Central memory CD4-positive, alpha-beta T cell (primary cell): ENCODE measurements at places on chromosomes 3 and 15.

GRCh38 chr3:196399485-196399945, 32.7 kb downstream of the UBXN7 start:
- no peak for DNase-seq

DNA sequence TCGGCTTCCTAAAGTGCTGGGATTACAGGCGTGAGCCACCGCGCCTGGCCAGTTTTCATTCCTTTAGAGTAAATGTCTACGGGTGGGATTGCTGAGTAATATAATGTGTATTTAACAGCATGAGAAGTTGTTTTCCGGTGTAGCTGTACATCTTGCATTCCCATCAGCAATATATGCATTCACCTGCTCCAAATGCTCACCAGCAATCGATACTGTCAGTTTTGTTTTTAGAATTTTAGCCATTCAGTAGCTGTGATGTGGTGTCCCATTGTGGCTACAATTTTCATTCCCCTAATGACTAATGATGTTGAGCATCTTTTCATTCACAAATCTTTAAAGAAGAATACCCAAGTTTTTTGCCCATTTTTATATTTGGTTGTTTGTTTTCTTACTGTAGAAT, 134.8 kb upstream of the RGMA start:
- DNase-seq, result no peak

DNA sequence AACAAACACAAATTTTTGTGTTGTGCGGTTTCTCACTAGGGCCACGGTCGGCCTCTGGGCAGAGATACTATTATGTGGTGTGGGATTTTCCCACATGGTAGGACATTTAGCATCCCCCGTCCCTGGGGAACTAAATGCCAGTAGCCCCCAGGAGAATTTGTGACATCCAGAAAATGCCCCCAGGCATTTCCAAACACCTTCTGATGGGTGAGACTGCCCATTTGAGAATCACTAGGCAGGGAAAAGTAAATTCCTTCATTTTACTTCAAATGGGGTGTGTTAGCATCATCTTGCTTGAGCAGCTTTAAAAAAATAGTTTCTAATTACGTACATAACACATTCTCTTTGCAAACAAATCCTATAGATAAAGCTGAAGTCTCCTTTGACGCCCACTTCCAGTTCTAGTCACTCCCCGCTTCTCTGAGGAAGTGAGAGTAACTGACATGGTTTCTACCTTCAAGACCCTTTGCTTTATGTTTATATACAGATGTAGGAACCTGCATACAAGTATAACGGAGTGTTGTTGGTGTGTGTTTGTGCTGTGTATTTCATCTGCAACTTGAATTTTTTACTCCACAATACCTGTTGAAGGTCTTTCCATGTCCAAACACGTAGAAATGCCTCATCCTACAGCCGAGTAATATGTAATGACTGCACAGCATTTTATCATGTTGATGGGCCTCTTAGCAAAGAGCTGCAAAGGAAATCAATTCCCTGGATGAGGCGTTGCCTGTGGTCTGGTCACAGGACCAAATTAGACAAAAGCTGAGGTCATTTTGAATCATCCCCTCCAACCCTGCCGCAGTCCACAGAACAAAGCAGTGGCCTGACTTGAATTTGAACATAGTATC, 31.4 kb upstream of the ZBTB38 start:
- no peak for DNase-seq

- no peak for DNase-seq
Measured at GRCh38 chr15:73906346-73907034, 19.8 kb upstream of the LOXL1 start.

- DNase-seq, result no peak
Measured at GRCh38 chr3:5116538-5116937, 5.6 kb upstream of the ARL8B start.

DNA sequence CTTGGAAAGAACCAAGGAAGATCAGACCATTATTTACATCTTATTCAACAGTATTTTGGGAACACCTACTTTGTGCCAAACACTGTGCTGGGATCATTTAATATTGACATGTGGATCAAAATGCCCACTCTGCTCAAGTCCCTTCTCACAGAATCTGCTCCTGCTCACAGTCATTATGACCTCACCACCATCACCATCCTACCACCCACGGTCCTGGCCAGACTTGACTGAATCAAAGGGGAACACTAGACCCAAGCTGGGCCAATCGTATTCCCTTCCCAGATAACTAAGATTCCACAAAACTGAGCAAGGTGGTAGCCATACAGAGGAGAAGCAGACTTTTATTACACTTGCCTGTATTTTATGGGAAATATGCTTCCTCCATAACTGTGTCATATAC, 3.4 kb upstream of the CEP152 start:
- no peak for DNase-seq

DNA sequence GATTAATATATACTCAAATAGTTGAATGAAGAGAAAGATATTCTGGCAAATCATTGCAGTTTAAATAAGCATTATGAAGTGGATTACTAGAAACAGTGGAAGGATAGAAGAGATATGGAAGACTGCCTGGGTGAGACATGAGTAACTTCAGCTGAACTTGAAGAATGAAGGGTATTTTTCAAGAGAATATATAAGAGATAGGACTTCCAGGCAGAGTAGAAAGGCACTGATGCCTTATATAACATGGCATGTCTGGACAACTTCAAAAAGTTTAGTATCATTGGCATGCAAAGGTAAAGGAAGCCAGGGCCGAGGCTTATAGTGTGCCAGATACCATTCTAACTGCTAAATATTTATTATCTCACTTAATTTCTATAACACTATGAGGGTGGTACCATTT, 126.5 kb upstream of the SLC7A14 start:
- no peak for DNase-seq

DNA sequence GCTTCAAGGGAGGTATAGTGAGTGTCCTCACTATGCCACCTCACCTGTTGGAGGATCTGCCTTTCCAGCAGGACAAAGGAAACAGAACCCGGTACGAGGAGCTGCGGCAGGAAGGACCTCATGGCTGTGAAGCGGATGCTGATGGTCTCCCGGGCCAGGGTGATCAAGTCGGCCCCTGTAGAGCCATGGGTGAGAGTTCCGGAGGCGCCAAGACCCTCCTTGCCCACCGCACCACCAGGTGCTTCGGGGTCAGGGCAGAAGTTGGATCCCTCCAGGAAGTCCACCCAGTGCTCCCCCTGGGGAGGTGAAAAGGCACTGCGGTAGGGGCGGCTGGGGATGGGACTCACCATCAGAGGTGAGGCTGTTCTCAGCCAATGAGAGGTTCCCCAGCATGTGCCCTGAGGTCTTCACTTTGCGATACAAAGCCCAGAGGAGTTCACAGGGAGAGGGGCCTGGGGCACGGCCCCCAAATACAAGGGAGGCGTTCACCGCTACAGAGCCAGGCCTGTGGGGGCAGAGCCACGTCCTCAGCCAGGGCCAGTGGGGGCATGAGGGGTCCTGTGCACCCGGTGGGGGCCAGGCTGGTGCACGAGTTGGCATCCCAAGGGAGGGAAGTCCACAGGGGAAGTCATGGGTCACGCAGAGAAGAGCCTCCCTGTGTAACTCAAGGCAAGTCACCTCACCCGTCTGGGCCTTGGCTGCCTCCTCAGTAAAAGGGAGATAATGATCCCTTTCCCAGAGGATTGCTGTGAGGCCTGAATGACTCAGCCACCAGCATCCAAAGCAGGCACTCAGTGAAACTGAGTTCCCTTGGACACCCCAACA, 27.7 kb downstream of the C15orf39 start:
- no peak for DNase-seq

DNA sequence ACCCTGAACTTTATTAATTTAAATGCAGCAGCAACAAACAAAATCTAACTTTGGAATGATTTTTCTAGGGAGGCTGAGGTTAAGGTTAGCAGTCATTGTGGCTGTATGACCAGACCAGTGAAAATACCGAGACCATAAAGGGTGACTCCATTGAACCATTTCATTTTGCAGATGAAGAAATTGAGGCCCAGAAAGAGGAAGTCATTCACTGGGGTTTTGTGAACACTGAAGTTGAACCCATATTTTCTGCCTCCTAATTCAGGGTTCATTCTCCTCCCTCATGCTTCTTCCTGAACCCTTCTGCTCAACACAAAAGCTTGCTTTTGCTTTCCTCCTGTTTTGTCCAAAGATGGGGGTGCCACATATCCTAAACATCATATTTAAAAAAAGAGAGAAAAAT, 65.8 kb upstream of the PLCL2 start:
- no peak for DNase-seq

DNA sequence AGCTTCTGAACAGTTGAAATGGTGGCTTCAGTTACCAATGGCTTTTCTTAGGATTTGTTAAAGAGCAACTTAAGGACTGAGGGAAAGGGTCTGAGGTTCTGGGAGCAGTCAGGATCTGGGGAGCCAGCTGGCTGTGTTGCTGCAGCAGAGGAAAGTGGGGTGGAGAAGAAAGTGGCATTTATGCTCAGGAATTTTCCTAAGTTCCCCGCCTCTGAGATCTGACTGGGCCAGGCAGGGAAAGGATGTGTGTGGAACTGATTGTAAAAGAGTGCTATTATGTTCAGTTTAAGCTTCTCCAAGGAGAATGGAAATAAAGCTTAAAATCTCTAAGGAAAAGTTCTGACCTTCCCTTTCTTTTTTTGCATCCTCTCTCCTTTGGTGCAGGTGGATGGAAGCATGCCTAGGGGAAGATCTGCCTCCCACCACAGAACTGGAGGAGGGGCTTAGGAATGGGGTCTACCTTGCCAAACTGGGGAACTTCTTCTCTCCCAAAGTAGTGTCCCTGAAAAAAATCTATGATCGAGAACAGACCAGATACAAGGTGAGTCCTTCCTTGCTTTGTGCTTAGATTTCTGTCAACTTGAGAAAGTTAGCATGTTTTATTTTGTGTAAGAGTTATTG, 37.8 kb downstream of the IQGAP1 start:
- no peak for DNase-seq

- DNase-seq, result no peak
Measured at GRCh38 chr3:97838393-97838792, 16.6 kb downstream of the CRYBG3 start.

DNA sequence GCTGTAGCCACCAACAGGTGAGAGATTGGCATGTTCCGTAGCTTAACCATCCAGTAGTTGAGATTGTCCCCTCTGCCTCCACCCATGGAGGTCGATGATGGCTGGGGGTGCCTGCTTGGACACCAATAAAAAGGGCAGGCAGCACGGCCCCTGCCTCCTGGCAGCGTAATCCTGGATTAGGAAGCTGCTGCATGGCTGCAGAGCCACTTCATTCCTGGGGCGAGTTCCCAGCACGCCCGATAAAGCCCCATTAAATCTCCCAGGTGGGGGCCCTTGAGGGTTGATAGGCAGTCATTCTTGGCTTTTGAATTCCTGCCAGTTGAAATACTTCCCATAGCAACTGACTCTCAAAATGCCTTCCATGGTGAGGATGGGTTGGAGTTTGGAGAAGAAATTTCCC, 67.8 kb downstream of the PLXNA1 start:
- DNase-seq, result no peak

GRCh38 chr3:194306771-194307640, 44.1 kb downstream of the CPN2 start:
- peak; percentile 46 for DNase-seq

GRCh38 chr3:65144791-65145351, 457.1 kb upstream of the ADAMTS9 start:
- DNase-seq, result no peak
